ENCODE measurements at places on chromosomes 7 and 10.

- DNase-seq: no peak
Measured at GRCh38 chr10:124990671-124991625, 49.0 kb downstream of the ZRANB1 start.

DNA sequence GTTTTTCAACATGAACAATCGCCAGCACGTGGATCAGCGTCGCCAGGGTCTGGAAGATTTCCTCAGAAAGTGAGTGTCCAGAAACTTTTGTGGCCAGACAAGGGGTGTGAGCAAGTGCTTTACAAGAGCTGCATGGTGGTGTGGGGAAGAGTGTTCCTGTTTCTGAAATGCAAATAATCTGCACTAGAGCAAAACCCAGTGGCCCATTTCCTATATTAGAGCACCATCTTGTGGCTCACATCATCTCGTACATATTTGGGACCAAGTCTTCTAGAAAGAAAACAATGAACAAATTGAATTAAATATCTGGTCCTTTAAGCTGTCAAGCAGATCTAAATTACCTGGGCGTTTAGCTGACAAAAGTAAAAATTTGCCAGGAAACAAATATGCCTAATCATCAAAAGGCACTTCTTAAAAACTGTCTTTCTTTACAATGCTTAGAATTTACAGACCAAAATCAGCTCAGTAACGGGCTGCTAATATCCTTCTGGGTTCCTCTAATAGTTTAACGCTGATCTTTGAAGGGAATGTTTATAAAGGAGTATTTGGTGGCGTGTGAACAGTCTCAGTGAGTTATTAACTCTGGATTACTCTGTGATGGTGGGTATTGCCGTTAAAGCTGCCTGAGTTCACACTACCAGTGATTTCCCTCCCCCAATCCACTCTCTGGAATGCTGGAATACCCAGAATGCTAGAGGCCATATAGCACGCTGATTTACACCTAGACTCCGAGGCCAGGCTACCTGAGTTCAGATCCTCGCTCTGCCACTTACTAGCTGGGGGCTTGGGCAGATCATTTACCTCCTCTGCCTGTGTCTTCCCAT lies 73.6 kb downstream of the SNX10 start:
- peak; percentile 41 for DNase-seq

- DNase-seq: peak; percentile 47
Measured at GRCh38 chr7:73623798-73624668, at the start of gene MLXIPL. MLXIPL (minus strand) TSS chr7:73624522; CDS start chr7:73624492, 30 bp downstream.

GRCh38 chr10:121639416-121639815 lies 41.2 kb upstream of the FGFR2 start:
- DNase-seq: no peak

DNA sequence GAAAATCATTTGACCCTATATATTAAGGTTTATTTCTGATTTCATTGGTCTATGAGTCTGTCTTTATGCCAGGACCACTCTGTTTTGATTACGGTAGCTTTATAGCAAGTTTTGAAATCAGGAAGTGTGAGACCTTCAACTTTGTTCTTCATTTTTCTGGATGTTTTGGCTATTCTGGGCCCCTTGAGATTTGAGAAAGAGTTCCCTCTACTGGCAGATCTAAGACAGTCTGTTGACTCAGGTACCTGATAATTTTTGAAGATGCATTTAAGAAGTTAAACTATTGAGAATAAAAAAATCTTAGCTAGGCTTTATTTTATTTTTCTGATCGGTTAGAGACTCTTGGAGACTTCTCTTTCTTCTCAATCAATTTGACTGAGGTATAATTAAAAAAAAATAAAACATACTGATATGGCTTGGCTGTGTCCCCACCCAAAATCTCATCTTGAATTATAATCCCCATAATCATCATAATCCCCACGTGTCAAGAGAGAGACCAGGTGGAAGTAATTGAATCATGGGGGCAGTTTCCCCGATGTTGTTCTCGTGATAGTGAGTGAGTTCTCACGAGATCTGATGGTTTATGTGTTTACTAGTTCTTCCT lies 209.2 kb downstream of the SNX10 start:
- no peak for DNase-seq

- no peak for DNase-seq
Measured at GRCh38 chr10:49508654-49509053, 30.3 kb downstream of the ERCC6 start.

GRCh38 chr7:5360971-5361370 lies 62.7 kb downstream of the TNRC18 start:
- no peak for DNase-seq

DNA sequence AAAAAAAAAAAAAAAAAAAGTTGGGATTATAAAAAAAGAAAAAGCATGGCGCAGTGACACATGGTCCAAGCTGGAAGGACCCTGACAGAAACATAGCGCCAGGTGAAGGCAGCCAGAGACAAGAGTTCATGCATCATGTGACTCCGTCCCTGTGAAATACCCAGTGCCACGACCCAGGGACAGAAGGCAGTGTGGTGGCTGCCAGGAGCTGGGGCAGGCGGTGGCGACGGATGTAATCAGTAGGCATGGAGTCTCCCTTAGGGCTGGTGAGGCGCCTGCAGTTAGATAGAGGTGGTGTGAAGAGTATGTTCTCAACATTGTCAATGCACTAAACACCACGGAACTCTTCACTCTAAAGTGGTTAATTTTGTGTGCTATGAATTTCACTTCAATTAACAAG lies 43.9 kb downstream of the STK32C start:
- no peak for DNase-seq

DNA sequence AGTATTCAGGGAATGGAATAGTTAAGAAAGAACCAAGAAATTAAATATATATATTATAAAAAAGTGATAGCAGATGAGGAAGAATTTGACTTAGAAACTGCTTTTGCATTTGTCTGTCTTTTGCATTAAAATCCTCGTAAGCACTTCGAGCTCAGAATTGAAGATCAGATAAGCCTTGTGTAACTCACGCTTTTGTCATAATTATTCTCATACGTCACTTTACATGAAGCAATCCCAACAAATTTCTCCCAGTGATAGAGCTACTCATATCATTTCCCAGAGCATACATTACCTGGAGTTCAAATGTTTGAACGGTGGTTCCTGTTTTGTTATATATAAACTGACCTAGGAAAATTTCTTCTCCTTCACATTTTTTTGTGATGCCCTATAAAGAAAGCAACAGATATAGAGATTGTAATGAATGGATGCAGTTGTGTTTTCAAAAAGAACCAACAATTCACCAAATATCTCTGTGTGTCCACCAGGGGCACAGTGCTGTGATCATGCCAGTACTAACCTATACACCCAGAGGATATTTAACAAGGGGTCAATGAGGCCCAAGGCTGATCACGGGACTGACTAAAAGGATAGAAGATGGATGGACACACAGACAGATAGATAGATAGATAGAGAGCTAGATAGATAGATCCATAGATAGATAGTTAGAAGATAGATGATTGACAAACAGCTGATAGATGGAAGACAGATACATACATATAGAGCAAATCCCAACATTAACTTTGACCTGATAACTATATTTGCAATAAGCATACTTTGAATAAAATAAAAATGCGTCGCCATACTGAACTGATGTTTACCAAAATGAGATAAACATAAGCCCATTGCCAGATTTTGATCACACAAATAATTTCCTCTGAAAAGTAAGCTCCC lies 9.3 kb upstream of the HUS1 start:
- no peak for DNase-seq

GRCh38 chr7:152780935-152781334 lies 21.4 kb downstream of the ACTR3B start:
- no peak for DNase-seq

- DNase-seq: no peak
Measured at GRCh38 chr10:1308962-1309616, 252.9 kb downstream of the WDR37 start.

DNA sequence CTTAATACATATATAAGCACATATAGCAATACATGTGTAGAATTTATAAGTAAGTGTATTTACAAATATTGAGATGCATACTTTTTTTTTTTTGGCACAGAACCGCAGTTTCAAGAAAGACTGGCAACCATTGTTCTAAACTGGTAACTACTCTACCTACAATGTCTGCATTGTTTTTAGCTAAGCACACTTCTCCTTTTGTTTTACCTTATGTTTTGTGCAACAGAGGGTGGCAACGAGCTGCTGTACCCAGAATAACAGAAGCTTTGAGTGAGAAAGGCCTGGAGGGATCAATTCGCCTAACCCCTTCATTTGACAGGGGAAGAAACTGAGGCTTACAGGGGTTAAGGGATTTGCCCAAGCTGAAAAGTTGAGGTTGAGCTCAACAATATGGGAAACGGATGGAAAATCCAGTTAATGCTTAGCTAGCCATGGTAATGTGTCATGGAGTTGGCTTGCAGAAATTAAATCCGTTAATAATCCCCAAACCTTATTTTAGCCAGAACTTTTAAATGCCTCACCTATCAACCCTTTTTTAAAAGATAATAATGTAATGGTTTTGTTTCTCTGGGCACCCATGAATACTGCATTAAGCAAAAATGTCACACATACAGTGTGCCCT lies 25.5 kb downstream of the FZD1 start:
- no peak for DNase-seq

DNA sequence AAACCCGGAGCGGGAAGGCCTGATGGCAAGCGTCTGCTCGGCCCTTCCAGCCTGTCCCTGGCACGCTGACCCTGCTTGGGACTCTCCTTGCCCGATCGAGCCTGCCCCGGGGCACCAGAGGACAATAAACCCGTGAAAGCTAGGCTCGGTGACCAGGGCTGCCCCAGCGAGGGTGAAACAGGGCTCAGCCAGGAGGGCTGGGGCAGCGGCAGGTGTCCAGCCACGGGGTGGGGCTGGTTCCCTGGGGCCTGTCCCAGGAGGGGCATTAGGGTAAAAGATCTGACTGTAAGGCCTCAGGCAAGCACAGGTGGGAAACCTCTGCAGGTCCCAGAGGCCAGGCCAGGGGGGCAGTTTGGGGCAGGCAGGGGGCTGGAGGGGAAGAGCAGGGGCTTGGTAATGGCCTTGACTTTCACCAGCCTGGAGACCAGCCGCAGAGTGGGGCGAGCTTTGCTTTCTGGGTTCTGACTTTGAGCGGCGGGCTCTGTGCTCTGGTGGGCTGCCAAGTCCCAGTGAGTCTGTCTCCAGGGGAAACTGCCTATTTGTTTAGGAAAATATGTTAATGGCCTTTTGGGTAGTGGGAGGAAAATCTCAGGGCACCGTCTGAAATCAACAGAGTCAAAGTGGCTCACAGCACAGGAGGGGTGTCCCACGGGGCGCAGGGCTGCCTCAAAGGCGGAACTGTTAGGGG lies 68.2 kb upstream of the INPP5A start:
- no peak for DNase-seq

GRCh38 chr7:26311798-26312197 lies 20.1 kb downstream of the SNX10 start:
- DNase-seq: no peak

DNA sequence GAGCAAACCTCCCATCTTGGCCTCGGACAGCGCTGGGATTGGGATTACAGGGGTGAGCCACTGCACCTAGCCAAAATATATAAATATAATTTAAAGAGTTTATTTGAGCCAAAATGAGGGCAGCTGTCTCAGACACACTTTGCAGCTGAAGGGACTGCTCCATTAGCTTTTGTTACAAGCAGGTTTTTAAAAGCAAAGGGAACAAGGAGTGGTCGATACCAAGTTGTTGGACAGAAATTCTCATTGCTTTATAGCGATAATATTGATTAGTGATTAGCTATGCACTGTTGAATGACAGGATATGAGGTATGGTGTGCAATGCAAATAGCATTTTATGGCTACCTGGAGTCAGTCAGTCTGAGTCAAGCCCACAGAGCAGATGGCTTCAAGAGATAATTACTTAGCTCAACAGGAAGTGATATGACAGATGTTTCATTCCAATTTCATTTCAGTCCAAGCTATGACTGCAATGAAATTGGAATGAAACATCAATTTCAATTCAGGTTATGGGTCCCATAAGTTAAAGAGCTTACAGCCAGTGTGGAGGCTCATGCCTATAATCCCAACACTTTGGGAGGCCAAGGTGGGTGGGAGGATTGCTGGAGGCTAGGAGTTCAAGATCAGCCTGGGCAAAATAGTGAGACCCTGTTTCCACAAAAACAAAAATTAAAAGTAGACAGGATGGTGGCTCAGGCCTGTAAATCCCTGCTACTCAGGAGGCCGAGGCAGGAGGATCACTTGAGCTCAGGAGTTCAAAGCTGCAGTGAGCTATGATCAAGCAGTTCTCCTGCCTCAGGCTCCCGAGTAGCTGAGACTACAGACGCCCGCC lies 23.1 kb downstream of the TYW1 start:
- DNase-seq: no peak

DNA sequence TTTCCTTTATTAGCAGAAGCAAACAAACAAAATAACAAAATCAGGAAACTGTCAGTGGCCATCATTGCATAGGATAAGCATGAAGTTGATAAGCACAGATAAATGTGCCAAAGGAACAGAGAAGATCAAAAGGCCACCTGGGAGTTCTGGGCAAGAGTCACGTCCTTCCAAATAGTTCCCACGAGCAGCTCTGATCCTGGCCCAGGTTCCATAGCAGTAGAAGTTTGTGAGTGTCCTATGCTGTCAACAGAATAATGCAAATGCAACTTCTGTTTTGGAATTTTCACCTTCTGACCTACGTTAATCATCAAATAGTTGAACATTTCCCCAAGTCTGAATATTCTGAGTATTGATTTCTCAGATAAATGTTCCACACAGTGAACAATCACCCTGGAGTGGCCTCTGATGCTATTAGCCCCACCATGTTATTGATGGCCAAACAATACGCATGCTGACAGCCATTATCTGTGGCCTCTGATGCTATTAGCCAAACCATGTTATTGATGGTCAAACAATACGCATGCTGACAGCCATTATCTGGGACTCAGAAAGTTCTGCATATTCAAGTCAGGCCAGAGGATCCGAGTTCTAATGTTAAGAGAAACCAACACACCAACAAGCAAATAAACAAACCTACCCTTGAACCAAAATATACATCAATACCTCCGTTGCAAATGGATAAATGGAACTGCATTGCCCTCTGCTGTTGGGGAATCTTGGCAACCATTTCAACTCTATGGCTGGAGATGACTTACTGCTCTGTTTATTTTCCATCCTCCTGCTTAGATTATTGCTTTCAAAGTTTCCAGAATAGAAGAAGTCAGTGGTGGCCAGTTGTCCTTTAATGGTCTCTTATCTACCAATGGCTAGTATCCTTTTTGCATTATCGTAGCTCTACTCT lies 63.3 kb downstream of the MRC1 start:
- no peak for DNase-seq

- no peak for DNase-seq
Measured at GRCh38 chr7:11170175-11170574, 196.5 kb downstream of the PHF14 start.

DNA sequence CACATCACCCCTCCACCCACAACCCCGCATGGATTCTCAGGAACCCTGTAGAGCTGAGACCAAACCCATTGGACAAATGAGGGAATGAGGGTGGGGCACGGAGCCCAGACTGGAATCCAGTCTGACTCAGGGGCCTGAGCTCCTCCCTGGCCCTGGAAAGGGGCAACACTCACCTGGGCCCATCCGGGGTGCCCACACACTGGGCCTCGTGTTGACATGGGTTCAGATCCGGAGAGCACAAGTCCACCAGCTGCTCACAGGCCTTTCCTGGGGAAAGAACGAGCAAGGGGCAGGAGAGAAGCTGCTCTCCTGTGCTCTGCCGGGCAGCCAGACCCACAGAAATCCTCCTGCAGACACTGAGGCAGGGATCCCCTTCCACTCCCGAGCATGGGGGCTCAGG lies 172.2 kb downstream of the SLIT1 start:
- no peak for DNase-seq

GRCh38 chr10:87803831-87804230 lies 14.2 kb downstream of the ATAD1 start:
- DNase-seq: no peak
